Stimulated activated CD8-positive, alpha-beta memory T cell treated with anti-CD3 and anti-CD28 coated beads, Interleukin-4, amount 100 ng/mL, for 4 hours (primary cell): ENCODE measurements at places on chromosomes 11 and 22.

- no peak for DNase-seq
Measured at GRCh38 chr11:100855466-100856067, 168.5 kb downstream of the ARHGAP42 start.

GRCh38 chr11:59617876-59618275 is 2.3 kb upstream of the OSBP start:
- DNase-seq, result no peak

GRCh38 chr11:65291613-65292012 is 23.1 kb upstream of the CDC42EP2 start:
- no peak for DNase-seq

DNA sequence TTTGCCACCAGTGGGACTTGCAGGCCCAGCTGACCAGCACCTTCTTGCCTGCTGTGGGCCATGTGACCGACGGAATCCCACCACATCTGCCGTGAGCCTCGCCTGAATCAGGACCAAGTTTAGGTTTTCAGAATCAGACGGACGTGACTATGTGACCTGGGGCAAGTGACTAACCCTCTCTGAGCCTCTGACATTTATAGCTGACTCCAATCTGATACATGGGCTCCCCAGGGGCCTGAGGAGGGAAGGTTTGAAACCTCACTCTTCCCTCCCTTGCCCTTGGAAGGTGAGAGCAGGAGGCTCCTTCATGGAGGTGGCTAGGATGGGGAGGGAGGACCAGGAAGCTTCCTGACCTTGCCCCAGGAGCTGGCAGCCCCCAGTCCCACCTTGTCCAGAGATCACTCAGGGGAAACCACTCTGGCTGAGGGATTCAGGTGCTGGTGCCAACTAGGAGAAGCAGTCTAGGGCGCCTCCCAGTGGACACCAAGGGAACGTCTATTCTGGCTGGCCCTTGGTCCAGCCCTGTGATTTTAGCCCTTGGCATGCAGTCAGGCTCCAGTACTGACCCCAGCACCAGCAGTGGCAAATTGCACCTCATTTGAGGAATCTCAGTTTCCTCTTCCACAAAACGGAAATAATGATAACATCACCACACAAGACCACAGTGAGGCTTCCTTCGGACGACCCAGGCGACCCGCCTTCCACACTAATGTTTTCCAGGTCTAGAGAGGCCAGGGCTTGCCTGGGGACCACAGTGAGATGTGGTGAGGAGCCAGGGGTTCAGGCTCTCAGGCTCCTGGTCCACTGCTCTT is 47.2 kb upstream of the SYT7 start:
- DNase-seq, result no peak
